ENCODE measurements at places on chromosomes 2 and 18. TPM values are rescaled to one million over a fixed set of nuclear protein-coding genes. Genes with fewer than 3 reads are reported as not detected.

DNA sequence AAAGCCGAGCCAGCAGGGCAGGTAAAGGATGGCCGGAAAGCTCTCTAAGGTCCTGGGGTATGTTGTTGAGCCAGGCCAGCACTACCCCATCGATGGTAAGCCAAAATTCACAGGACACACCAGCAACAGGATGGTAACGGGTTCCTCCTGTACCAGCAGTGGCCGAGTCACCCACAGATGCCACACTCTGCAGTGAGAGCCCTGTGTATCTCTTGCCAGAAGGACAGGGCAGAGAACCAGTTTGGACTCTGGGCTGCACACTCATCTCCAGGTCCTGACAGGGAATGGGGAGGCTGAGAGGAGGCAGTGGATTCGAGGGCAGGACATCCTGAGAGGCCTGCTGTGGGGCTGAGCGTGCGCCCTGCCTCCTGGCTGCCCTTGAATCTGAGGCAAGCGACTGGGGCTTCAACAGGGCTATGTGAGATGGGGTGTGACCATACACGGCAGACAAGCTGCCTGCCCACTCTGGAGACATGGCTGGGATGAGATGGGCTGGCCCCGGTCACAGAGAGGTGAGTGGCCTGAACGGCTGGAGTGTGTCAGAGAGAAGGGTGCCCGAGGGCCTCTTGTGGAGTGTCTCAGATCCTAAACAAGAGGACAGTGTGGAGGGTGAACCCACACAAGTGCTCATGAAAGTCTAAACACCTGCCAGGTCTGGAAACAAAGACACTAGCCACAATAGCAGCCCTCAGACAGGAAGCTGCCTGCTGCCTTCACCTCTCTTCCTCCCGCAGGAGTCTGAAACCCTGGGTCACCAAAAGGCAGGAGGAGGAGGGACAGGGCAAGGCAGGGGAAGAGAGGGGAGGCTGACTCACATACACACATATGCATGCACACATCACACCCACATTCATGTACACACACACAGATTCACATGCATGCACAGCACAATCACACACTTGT, 182.3 kb downstream of the LOXHD1 start:
- no peak for DNase-seq

DNA sequence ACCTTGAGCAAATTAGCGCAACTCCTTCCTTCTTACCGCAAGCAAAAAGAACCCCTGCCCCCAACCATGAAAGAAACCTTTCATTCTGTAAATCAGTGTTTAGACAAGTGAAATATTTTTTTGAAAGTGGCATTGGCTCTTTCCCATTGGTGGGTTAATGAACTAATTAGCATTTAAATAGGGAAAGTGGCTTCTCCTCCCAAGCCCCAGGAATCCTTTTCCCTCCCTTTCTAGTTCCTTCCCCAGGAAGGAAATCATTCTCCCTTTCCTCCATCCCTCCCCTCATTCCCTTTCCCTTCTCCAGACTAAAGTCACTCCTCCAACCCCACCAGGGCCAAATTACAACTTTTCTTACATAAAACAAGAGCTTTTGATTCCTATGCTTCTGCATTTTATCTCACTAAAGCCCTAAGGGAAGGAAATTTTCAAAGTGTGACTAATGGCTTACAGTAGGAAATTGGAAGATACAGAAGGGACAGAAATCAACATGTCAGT, 22.9 kb upstream of the TYMS start:
- DNase-seq: no peak

DNA sequence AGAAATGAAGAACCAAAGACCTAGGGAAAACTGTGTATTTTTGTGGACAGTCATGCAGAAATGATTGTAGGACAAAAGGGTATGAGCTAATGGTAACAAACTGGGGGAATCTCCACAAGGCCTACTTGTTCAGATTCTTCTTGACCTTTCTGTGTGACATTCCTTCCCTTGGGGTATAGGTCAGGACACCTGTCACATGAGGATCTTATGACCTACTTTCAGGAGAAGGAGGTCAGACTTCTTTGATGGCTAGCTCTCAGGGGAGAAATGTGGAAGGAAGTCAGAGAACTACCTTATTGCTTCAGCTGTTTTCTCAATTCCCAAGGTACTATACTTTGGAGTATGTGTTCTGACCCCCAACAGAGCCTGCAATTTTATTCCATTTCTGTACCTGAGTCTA, 40.7 kb upstream of the TANK start:
- DNase-seq: no peak

GRCh38 chr2:153477636-153478288, 800 bp downstream of the RPRM start:
- DNase-seq: no peak

DNA sequence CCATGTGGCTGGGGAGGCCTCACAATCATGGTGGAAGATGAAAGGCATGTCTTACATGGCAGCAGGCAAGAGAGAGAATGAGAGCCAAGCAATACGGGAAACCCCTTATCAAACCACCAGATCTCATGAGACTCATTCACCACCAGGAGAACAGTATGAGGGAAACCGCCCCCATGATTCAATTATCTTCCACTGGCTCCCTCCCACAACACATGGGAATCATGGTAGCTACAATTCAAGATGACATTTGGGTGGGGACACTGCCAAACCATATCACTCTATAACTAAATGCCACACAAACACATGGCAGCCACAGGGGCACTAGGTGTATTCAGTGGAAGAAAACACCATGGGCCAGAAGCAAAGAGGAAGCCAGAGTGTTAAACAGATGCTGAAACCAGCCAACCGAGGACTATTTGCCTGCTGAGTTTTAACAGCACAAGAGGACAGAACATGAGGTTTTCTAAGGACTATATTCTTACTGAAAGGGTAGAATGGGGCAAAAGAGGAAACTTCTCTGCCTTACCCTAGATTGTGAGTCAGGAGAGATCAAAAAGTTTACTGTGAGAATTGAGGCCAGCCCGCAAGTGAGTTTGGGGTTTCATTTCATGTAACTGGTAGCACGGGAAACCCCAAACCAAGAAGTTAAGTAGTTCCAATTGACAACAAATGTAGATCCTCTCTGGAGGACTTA, 49.2 kb downstream of the SIGLEC15 start:
- no peak for DNase-seq

DNA sequence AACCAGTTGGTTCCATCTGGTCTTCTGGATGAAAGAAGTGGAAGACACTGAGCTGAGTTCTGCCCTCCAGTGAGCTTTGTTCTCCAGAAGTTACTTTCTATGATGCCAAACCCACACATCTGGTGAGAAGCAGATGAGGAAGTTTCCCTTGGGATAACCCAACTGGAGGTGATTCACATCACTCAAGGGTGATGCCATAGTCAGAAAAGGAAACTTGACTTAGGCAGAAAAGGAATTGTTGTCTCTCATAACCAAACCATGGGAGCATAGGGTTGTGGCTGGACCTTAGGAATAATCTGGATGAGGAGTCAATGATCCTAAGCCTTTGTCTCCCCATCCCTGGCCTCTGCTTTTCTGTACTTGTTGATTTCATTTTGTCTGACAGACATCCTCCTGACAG, 43.7 kb downstream of the CDC42EP3 start:
- DNase-seq: no peak

DNA sequence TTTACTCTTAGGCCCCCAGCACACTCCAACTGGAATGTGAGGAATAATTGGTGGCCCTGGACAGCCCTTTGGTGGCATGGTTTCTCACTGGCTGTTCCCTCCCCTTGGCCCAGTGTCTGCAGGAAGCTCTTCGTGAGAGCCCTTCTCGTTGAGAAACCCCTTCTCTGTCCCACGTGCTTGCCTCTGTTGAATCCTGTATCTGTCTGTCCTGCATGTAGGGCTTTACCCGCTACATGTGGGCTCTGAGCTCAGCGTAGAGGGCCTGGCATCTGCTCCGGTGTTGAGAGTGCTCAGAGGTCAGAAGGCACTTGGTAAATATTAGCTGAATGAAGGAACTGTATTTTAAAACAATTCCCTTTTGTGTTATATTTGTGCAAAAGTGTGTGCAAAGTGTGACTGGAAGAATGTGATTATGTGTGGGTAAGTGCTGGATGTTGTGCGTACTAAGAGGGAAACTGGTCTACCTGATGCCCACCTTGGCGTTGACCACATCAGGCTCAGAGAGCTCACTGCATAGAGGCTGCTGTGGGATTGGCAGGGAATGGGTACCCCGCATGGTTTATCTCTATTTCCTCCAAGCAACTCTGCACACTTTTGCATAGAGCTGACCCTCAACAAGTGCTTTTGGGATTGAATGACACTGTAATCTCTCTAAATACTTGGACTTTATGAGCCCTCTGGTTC, 40.0 kb downstream of the RNF144A start:
- no peak for DNase-seq

DNA sequence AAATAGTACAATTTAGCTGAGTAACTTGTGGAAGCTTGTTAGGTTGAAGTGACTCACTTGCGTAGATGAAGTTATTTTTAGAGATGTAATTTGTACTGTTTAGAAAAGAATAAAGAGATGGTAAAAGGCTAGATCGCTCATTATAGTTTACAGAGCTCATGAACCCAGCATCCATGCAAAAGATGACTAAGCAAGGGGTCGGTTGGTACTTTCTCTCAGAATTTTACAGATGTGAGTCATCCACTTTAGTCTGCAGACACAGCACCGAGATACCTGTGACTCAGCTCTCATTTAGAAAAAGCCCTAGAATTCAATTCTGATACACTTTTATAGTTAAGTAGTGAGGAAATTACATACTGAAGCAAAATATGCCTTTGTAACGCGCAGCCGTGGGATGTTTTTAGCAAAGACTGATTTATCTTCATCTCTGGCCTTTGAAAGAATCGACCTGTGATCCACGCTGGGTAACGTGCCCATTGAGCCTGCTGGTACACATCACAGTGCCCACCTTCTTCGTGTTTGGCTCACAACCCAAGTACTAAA, 116.5 kb upstream of the FOSL2 start:
- DNase-seq: peak; percentile 97

DNA sequence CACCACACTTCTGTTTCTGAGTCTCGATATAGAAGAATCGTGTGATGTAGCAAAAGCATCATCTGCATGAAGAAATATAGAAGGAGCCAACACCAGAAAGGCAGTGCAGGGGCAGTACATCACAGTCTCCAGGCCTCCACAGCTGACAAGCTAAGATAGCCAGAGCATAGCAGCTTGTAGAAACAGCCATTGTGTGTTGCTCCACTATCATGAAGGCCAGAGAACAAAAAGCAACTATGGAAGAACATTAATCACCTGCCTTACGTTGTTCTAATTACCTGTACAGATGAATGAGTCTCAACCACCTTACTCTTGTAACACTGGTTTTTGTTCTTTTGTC, 129.0 kb downstream of the RND3 start:
- DNase-seq: no peak

GKN2 gene
- not detected for total RNA-seq

CAPN14 gene
- under 0.01 TPM for total RNA-seq

CFAP53 gene
- under 0.01 TPM for total RNA-seq

Data from fibroblast of villous mesenchyme (primary cell).